ENCODE measurements at places on chromosomes 13 and 19.
A peak's percentile ranks its signal among the peaks of the same experiment; 100 is the strongest.

DNA sequence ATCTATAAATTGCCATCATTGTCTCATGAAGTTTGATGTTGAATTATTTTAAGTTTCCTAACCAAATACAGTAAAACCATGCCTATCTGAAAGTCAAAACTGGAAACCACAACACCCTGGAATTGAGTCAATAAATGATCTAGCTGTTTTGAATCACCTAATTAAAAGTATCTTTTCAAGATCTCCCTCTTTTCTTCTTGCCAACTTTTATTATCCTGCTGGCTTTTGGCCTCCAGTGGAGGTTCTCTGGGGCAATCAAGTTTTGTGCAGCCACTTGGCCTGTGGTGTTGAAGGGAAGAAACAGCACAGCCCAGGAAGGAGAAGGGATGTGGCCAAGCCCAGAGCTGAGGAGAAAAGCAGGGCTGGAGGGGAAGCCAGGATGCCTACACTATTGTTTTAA is 255.4 kb downstream of the COG6 start:
- DNase-seq = no peak

DNA sequence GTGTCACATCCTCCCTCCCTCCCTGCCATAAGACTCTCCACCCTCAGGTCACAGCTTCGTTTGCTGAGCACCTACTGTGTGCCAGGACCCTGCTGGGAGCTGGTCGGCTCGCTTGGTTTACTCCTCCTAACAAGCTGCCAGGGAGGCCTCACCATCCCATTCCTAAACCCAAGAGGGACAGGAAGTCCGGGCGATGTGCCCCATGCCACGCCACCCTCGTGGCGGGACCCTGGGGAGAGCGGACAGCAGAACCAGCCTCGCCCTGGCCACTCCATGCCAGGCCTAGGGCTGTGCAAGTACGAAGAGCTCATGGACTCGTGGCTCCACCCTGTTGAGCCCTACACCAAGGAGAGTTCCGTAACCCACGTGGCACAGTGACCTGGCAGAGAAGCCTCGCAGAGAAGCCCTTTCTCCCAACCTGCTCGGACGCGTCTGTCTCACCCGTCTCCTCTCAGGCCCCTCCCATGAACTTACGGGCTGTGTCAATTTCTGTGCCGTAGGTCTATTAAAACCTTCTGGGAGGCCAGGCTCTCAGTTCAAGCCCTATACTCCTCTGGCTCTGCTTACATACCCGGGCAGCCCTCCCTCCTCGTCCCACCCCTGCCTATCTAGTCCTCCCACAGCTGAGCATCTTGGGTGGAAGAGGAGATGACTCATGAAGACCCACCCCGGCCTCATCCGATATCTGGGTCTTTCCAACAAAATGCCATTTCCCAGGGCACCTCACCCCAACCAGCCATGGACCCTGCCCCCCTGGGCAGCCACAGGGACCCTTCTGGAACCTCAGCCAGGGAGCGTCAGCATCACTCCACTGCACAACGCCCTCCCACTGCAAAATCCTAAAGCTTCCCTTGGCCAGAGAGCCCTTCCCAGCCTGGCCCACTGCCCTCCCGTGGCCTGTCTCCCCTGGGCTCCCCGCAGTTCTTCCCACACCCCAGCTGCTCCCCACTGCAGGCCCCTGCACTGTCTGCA is 2.6 kb downstream of the UBXN6 start:
- DNase-seq = no peak

DNA sequence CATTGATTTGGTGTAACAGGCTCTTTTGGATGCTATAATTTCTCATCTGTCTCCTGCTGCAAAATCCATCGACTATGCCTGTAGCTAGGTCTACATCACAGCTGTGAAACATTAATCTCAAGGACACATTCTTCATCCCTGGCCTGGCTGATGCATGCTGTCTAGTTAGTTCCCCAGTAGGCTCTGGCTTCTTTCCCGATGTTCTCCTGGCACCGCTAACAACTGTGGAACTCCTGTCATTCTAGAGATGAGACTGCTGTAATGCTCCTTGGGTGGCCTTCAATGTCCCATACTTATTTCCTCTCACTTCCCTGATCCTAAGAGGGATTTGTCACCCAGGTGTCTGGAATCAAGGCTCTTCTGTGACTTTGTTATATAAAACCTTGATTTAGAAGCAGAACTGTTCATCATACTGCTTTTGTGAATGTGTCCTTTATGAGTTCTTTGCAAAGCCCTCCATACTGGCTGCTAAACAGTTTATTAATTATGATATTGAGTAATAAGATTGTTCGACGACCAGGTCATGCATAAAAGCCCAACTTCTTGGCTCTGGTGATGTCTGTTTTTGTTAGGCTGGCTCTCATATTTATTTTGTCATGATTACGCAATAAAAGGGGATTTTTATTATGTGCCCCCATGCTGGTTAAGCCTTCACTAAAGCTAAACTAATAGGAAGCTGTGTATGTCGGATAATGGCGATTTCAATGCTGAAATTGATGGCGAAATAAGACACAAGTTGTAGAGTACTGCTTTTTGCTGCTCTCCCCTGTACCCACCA is 227.5 kb downstream of the DCT start:
- no peak for DNase-seq

DNA sequence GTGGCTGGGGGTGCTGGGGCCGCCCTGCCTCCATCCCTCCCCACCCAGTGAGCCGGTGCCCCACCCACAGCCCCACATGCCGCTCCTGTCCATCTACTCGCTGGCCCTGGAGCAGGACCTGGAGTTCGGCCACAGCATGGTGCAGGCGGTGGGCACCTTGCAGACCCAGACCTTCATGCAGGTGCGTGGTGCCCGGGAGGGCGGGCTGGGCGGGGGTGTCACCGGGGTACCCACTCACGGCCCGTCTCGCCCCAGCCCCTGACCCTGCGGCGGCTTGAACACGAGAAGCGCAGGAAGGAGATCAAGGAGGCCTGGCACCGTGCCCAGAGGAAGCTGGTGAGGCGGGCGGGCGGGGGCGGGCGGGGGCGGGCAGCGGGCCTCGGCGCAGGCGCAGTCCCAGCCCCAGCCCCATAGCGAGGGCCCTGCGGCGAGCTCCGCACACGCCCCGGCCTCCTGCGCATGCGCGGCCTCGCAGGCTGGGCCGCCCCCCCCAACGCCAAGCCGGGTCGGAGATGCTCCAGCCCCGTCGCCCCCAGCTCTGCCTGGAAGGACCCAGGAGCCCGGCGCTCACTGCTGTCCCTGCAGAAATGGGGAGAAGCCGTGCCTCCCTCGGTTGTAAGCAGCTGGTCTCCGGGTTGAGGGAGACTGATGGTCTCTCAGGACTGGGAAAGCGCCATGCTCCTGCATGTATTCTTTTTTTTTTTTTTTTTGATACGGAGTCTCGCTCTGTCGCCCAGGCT is 7.7 kb downstream of the ARHGAP45 start:
- DNase-seq = peak; percentile 72

- no peak for DNase-seq
These were observed 171.5 kb downstream of the OLFM4 start for GRCh38 chr13:53200075-53200474.

DNA sequence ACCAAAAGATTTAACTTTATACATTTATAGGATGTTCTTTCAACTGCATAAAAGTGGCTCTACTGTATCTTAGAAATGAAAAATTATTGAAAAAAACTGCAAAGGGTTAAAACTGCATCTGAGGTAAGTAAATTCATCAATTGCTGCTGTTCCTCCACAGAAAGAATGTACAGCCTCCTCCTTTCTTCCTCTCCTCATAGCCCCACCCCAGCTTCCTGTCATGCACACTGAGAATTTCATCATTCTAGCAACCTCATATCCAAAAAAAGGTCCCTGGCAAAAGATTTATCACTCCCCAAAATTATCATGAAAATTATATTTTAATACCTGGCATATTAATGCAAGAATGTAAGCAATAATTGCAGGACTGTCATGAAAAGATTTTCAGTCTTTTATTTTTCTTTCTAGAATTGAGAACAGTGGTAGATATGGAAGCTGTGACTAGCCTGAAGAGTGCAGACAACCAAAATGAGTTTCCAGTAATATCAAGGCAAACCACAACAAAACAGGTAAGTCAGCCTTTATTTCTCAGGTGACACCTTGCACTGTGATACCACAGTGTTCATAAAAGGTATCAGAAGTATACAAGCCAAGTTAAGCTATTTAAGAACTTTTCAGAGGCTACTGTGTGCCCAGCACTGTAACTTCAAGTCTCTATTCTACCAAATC is 110.8 kb downstream of the SUCLA2 start:
- no peak for DNase-seq

DNA sequence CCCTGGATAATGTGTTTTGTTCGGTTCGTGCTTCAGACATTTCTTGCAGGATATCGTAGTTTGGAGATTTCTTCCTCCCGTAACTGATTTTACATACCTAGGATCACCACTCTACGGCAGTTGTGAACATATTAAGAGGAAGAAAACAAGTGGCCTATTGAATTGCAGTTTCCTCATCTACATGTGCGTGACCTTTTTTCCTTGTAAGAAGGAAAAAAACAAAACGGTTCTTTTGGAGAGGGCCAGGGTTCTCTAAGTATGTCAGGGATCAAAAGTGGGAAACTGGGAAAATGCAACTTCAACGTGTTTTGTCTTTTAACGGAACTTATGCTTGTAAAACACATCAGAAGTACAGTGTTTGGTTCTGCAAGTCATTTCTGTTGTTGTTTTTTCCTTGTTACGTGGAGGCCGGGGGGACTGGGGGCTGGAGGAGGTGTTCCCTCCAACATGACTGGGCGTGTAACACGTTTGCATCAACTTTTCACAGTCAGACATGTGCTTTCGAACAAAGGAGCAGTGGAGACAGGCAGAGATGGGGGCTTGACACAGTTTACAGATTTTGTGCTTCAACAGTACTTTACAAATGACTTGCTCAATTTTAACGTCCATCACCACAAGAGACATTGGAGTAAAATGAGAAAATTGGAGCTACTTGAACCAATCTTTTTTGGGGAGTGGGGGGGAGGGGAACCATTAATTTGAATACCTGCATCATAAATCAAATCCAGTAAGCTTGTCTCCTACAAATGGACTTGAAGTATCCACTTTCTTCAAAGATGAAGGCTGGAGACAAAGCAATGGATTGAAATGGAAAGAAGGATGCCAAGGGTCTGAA is 3.8 kb downstream of the ZC3H4 start:
- peak; percentile 14 for DNase-seq

DNA sequence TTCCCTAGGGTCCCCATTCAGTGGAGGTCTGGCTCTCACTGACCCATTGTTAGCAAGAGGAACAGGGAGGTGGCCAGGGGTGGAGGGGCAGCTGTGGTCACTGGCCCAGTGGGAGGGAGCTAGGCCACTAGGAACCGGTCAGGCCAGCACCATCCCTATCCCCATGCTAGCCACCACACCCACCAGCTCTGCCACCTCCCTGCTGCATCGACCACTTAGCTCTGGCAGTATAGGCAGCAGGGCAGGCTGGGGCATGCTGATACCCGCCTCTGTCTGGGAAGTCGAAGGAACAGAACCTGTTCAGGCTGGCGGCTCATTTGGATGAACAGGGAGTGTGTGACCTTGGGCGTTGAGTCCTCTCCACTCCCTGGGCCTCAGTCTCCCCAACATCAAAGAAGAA is 4.7 kb downstream of the PPP1R13L start:
- no peak for DNase-seq

- DNase-seq = no peak
These were observed 1895.6 kb upstream of the PRR20A start for GRCh38 chr13:55245005-55245644.

- DNase-seq = peak; percentile 6
These were observed 5.6 kb downstream of the TLE6 start for GRCh38 chr19:2982983-2983350.

DNA sequence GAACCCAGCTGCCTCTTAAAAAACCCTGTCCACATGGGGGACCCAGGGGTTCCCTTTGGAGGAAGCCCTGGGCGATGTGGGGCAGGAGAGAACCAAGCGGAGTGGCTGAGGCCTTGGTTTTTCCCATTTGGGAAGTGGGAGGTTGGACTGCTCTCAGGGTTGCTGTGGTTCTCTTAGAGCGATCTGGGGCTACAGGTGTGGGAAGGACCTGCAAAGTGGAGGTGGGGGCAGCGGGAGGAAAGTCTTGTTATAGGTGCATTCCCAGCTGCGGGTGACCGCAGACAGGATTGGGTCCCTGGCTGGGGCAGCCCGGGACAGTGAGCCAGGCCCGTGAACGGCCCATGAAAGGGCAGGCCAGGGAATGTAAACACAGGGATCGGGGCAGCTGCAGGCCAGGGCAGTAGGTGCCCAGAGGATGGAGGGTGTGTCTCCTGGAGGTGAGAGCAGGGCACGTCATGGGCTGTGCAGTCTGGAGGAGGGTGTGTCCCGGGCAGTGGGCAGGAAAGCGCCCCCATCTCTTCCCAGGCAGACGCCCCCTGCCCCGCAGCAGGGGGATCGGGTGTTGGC is 814 bp downstream of the SLC25A23 start:
- DNase-seq = peak; percentile 14

GRCh38 chr19:17127671-17128070 is 52.1 kb downstream of the MYO9B start:
- DNase-seq = no peak

DNA sequence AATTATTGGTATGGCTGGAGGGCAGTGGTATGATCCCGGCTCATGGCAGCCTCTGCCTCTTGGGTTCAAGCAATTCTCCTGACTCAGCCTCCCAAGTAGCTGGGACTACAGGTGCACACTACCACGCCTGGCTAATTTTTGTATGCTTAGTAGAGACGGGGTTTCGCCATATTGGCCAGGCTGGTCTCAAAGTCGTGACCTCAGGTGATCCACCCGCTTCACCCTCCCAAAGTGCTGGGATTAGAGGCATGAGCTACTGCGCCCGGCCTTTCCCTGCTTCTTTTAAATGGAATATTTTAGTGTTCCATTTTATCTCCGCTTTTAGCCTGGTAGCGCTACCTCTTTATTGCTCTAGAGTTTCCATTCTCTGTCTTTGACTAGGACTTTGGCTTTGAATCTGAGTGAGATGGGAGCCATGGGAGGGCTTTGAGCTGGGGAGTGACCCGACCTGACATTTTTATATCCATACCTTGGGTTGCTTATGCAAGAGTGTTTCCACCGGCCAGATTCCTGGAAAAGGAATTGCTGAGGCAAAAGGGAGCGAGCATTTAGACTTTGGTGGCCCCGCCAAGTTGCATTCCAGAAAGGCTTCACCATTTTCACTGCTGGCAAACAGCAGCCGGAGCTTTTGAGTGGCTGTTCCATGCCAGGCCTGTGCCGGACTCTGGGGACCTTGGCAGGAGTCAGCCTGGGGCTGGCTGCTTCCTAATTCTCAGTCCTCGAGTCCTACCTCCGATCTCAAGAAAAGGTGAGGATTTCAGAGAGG is 22.9 kb downstream of the BICRA start:
- no peak for DNase-seq

DNA sequence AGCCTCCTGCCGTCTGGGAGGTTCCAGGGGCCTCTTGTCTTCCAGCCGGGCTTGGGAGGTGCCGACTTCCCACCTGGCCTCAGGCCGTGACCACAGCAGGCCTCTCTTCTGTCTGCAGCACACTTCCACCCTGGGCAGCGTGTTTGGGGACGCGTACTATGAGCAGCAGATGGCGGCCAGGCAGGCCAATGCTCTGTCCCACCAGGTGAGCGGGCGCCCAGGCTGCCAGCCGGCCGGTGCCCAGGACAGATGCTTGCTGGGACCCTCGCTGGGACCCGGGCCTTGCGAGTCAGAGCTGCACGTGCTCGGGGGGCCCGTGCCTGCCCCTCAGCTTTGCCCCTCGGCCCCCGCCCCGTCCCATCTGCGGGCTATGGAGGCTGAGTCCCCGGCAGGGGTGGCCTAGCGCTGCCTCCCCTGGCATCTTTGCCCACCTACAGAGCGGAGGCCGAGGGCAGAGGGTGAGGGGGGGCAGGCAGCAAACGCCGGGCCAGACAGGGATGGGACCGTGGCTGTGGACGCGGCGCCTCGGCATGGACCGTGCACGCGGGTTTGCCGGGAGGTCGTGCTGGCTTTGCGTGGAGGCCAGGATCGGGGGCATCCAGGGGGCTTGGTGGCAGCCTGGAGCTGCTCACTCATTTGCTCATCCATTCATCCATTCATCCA is 16.2 kb downstream of the COMP start:
- no peak for DNase-seq

GRCh38 chr19:35246466-35247092 is 2.2 kb upstream of the LSR start:
- DNase-seq = no peak

Measured in PC-3 (cell line).